Kidney tubule cell (primary cell): ENCODE measurements at places on chromosomes 5 and 9.

DNA sequence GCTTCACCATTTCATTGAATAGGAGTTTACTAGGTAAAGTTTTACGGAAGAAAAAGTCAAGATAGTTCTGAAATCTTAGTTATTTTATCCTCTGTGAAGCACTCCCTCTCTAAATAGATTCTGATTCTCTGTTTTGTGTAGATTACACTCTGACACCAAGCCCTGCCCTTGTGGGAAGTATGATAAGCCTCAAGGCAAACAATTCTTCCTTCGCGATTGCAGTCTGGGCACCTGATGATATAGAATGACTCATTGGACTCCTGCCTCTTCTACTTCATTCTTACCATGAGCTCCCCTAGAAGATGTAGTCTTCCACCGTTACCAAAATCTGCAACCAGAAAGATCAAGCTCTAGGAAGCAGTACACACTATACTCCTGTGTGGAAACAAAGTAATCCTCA lies 626.9 kb upstream of the PTGER4 start:
- no peak for DNase-seq

DNA sequence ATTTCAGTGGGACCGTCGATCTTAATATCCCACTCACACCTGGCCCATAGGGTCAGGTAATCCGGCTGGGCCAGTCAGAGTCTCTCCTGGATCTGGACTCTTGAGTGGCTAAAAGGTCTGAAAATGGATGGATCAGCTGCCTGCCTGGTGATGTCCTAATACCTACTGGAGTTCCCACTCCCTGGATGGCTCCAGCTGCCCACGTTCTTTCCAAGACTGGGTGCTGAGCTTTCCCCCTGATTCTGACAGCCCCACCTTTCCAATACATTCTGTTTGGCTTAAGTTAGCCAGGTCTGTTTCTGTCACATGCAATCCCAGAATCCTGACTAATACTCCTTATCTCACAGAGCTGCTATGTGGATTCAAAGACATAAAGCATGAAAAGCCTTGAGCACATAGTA lies 10.2 kb downstream of the SH3PXD2B start:
- peak; percentile 10 for DNase-seq

DNA sequence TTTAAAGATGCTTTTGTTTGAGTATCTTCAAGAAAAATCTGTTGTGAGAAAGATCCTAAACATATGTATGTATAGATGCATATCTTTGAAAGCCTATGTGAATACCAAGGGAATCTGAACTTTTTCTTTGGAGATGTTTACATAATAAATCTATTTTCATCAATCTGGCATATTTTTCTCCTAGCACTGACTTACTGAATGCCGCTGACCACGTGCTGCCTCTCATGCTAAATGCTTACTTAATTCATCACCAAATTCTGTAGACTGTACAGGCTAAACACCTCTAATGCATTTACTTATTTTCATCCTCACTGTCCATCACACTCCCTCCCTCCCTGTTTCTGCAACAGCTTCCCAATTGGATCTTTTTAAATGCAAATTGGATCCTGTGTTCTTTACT lies 566.2 kb upstream of the WWC1 start:
- no peak for DNase-seq

DNA sequence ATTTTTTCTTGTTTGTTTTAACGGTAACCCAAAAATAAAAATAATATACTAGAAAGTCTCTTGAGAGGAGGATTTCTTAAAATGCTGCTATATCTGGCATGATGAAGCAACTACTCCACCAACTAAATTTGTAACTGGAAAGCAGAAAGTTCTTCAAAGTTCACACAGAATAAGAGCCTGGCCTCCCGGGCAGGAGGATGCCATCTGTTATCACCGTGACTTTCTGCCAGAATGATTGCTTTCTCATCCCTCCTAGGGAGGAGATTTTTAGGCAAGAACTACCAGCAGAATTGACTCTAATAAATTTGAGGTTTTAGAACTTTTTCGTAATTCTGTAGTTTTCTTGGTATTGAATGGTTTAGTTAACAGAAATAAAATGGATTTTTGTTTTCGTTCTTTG lies 464.6 kb upstream of the ACTBL2 start:
- DNase-seq = no peak

DNA sequence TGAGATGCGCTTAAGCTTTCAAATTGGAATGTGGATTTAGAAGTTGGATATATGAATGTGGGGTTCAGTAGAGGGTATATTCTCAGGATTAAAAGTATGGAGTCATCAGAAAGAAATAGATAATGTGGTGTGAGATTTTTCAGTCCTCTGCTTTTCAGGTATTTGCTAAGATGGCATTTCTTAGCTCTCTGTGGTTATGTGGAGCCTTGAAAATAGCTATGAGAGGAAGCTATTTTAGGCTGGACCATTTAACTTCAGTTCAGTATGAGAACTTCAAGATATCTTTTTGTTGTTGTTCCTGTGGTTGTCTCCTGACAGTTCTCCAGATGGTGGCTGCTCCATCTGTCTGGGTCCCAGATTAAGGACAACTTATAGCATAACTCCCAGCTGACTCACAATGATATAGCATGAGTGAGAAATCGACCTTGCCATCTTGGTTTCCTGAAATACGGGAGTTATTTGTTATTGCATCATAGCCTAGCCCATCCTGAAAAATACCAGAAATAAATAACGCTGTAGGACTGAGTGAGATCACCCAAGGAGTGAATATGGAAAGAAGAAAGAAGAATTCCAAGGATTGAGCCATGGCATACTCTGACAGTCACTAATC lies 461.5 kb downstream of the ANXA1 start:
- no peak for DNase-seq

DNA sequence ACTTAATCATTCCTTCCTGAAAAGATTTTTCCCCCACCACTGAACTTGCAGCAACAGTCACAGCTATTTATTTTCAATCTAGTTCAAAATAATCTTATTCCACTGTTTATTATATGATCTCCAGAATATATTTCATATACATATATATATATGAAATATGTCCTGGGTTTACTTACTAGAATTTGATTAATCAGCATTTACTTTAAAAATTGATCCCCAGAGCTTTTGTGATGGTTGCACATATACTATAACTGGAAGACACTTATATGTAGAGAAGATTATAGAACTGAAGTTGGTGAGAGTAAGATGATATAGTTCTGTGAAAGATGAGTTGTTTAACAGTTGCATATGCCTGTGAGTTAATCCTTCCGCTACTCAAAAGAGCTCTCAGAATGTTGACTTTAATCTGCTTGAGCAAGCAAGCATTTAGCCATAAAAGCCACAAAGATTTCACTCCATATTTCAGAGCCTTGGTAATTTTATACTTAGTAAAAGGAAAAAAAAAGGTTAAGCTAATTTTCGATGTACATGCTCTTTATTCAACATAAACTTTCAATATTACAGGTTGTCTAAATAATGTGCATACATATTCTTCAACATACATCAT lies 399.3 kb upstream of the CDH9 start:
- DNase-seq = peak; percentile 78

GRCh38 chr9:36025746-36026145 lies 11.0 kb upstream of the RECK start:
- no peak for DNase-seq

DNA sequence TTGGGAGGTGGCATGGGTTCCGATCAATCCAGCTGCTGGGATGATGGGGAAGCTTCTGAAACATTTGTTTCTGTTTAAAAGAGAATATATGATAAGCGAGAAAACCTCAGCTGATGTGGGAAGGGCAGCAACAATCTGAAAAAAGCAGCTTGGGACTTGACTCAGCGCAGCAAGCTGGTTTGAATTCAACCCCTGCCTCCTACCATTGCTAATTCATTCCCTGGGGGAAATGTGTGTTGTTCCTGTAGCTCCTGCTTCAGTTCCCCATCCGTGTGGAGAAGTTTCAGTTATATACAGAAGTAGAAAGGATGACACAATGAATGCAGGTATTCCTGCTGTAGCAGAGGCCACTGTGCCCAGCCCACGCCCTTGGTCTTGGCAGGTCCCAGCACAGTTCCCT lies 145.1 kb downstream of the NXNL2 start:
- no peak for DNase-seq

DNA sequence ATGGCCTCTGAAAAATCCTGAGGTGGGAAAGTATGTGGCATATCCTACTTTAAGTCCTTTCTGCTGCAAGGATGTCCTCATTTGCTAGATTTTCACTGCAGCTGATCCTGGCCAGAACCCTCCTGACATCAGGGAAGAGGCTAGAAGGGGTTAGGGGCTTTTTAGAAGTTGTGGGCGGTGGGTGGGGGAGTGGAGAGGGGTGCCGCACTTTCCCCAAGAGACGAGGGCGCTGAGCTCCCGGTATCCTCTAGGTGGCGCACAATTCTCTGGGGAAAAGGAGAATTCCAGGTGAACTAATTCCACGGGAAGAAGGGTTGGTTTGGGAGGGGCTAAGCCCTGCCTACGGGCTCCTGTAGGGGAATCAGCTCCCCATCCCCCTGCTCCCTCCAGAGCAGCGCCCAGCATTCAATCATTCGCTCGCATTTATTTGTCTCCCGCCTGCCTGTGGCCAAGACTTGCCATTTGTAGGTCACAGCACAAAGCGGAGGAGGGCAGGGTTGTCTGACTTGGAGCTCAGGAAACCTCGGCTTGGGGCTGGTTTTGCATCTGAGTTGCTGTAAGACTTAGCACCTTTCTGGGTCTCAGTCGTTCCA lies 42.9 kb upstream of the HAND1 start:
- peak; percentile 31 for DNase-seq

GRCh38 chr5:19322716-19323485 lies 665.1 kb downstream of the CDH18 start:
- peak; percentile 16 for DNase-seq

DNA sequence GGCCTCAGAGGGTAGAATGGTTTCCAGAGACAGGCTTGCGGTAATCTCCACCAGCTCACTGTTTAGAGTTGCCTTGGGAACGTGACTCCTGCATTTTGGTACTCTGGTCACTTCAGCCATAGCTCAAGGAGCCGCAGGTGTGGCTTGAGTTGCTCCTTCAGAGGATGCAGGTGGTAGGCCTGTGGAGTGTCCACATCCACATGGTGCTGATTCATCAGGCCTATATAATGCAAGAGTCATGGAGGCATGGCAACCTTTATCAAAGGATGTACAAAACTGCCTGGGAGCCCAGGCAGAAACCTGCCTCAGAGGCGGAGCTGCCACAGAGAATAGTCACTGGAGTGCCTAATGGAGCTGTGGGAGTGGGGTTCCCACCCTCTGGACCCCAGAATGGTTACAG lies 114.2 kb downstream of the ANXA1 start:
- peak; percentile 11 for DNase-seq

- DNase-seq = no peak
These were observed 16.4 kb downstream of the SLC12A2 start for GRCh38 chr5:128099944-128100343.

- DNase-seq = no peak
These were observed 21.5 kb upstream of the PLEKHG4B start for GRCh38 chr5:70440-70839.

DNA sequence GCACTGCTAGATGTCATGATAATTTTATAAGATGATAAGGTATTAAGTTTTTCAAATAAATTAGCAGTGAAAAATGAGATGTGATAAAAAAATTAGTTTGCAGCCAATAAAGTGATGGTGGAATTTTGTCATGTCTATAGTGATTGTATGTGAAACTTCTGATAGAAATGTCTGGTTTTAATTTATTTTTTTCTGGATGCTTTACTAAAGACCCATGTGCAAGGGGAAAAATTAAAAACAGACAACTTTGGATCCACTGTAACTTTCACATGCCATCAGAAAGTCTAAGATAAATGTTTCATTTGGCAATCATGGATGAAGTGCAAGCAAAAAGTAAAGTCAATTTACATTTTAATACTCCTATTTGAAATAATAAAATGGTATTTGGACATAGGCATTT lies 4.4 kb upstream of the NDUFS4 start:
- no peak for DNase-seq

DNA sequence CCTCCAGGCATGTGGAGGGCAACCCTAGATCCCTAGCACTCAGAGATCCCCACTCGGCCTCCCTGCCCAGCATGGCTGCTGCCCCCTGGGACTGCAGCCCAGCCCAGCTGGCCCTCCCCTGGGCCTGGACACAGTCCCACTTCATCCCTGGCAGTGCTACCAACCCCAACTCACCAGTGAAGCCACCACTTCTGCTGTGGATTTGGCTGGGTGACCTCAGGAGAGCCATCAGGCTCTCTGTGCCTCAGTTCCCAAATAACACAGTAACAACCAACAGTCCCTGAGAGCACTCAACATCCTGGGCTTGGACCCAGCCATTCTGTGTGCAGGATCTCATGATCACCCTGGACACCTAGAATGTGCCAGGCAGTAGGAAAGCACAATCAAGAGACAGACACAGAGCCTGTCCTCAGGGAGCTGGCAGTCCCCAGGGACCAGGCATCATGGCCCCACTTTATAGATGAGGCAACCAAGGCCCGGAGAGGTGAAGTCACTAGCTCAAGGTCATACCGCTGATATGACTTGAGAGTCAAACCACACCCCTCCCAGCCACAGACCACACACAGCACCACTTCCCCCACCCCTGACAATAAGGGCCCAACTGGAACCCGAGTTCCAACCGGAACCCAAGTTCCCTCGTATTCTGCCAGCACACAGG lies 4.7 kb upstream of the PSMB7 start:
- DNase-seq = no peak

GRCh38 chr9:131198041-131198715 lies 72.8 kb downstream of the NUP214 start:
- no peak for DNase-seq

DNA sequence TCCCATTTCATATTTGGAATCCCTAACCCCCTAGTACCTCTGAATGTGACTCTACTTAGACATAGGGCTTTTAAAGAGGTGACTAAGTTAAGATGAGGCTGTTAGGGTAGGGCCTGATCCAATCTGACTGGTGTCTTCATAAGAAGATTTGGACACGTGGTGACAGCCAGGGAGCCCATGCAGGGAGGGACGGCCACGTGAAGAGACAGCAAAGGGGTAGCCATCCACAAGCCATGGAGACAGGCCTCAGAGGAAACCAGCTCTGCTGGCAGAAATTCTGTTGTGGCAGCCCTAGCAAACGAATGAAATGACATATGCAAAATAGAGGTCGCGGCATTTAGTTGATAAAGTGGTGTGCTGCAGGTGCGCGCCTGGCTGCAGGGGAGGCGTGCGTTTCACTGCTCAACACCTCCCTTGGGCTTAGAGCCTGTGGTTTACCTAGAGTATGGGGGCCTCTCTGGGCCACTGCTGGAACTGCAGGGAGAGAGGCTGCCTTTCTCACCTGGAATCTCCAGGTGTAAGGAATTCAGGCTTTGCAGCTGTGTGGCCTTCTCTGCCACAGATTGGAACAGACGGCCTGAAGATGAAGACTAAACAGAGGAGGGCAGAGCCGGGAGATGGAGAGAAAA lies 7.1 kb upstream of the AFAP1L1 start:
- peak; percentile 75 for DNase-seq
